ENCODE measurements at places on chromosomes 7 and 10. TPM values are rescaled to one million over a fixed set of nuclear protein-coding genes. Genes with fewer than 3 reads are reported as not detected.

Gene EBF3
- total RNA-seq: not detected

Gene WNT8B
- total RNA-seq: 0.23 TPM

Gene UCMA
- not detected for total RNA-seq

Gene PRSS1
- total RNA-seq: not detected

Gene LBX1
- not detected for total RNA-seq

Gene PRSS2
- not detected for total RNA-seq

Gene CALML5
- not detected for total RNA-seq

Gene KCNIP2
- total RNA-seq: 2.6 TPM

Gene TYSND1
- total RNA-seq: 9.3 TPM

Gene FXYD4
- total RNA-seq: not detected

Gene POLR3A
- total RNA-seq: 16.8 TPM

Gene NODAL
- total RNA-seq: not detected

Gene CNTNAP2
- total RNA-seq: not detected

Gene OPN1SW
- not detected for total RNA-seq

Gene DNAJC12
- 6.1 TPM for total RNA-seq

Gene HOXA2
- total RNA-seq: not detected

Gene ADAM12
- 1.2 TPM for total RNA-seq

Gene CD36
- not detected for total RNA-seq

Gene ITIH5
- total RNA-seq: not detected

Gene EN2
- total RNA-seq: not detected

Gene NEUROD6
- total RNA-seq: not detected
